ENCODE measurements at places on chromosomes 11 and 22.

DNA sequence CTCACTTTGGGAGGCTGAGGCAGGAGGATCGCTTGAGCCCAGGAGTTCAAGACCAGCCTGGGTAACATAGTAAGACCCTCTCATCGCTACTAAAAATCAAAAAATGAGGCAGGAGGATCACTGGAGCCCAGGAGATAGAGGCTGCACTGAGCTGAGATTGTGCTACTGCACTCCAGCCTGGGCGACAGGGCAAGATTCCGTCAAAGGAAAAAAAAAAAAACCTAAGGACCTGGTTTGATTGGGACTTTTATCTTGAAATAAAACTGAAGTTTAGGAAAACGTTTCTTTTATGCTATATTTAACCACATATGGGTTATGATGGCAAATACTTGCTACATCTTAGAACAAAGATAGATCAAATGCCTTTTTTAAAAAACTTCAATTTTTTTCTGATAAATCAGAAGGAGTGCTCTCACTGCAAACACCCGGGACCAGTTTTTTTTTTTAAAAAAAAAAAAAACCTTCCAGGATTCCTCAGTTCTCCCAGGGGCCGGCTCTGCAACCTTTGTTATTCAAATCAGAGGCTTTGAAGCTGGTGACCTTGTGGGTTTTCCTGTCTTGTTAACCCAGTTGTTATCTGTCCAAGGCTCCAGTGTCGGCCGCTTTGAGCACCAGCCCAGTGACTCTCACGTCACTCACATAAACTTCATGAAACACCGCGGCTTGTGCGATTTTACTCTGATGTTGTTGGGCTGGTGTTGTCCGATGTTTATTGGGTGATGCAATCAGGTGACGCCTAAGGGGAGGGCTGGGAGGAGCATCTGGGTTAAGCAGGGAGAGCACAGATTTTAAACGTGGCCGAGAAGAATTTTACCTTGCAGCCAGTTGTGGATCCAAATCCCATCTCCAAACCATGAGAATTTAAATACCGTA is 24.7 kb upstream of the SLC22A12 start:
- DNase-seq: peak; percentile 32

GRCh38 chr11:68692115-68692514 is 7.8 kb downstream of the GAL start:
- DNase-seq: no peak

DNA sequence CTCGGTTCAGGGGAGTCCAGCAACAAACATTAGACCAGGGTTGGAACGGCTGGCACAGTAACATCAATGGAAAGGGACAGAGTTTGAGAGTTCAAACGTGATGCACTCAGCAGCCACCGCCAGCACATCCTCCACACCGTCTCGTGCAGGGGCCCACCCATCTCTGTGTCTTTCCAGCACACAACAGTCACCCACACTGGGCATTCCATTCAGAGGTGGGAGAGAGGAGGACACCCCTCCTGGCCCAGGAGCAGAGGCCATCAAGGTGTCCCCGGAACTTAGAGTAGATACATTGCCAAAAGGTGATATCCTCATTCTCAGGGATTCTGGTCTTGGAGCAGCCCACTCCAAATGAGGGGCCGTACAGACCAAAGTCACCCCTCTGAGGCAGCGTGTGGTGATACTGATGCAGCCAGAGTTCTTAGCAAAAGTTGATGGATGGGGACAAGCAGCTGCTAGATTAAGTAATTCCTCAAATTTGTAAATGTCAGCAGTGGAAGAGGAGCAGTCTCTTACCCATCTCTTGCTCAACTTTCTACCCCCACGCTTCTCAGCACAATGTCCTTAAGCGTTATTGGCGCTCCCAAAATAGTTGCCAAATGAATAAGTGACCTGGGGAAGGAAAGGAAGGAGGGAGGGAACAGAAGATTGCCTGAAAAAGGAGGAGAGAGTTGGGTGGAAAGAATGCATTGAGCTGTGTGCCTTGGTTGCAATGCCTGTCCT is 5.5 kb downstream of the SNAP29 start:
- no peak for DNase-seq

DNA sequence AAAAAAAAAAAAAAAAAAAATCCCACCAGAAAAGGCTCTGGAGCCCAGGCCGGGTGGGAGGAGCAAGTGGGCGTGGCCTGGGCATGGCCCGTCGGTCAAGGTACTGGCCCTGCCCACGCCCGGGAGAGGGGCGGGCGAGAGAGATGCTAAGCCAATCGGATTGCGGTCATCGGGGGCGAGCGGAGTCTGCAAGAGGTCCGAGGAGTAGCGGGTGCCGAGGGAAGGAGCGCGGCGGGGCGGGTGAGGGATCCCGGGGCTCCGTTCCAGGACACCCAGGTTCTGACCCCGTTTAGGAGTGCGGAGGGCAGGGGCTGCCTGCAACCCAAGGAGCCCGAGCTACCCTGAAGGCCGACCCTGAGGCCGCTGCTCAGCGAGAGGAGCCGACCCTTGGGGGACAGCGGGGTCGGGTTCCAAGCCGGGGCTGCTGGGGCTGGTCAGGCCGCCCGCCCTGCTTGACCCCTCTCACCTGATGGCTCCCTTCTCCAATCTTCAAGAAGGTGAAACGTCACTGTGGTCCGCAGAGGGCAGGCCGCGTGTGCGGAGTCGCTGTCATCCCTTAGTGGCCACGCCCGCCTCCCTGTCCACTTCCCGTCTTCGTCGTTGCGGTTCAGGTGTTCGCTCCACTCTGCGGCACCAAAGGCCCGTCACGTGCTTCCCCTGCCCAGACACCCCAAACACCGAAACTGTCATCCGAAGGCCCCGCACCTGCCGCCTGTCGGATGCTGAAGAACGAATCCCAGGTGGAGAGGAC is 11.1 kb upstream of the TAB1 start:
- peak; percentile 95 for DNase-seq

- no peak for DNase-seq
Measured at GRCh38 chr11:11864803-11865202, 23.0 kb downstream of the USP47 start.

- peak; percentile 37 for DNase-seq
Measured at GRCh38 chr11:125903711-125904659, at the start of gene DDX25. TSS of gene DDX25 (plus strand) at chr11:125904508. CDS start at chr11:125904518, 10 bp downstream.

All from DMS53 (cell line).